ENCODE measurements at places on chromosomes 1 and 21.

DNA sequence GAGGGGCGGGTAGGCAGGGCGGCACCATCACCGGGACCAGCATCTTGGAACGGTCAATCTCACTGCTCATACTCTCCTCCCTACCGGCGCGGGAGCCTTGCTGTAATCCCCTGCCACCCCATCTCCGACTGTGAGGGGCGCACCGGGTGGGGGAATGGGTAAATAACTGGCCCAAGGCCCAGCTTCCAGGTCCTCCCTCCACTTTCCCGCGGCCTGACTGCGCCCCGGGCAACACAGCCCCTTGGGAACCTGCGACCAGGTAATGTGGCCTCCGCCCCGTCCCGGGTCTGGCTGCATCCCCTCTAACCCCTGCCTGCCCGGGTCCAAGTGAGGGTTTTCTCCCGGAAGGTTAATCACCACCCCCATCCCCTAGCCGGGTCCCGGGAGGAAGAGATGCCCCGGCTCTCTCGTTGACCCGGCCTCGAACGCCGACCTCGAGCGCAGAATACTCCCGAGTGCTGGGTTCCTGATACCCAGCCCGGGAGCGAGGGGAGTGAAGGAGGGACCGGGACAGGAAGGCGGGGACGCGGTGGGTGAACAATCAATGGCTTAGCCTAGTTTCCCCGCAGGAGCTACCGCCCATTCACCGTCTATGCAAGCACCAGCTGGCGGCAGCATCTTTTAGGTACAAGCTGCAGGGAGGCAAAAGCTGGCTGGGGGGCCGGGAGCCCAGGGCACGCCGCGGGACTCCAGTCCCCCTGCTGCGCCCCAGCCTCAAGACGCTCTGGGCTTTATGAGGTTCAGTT, 5.9 kb upstream of the LHX9 start:
- DNase-seq: no peak

DNA sequence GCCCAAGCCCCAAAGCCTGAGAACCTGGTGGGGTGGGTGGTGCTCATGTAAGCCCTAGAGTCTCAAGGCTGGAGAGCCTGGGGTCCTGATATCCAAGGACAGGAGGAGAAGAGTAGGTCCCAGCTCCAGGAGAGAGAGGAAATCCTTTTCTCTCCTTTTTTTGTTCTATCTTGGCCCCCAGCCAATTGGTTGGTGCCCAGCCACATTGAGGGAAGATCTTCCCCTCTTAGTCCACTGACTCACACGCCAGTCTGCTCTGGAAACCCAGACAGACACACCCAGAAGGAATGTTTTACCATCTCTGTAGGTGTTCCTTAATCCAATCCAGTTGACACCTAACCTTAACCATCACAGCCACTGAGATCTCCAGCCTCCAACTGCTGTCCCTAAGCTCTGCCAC, 16.2 kb upstream of the LIN9 start:
- no peak for DNase-seq

GRCh38 chr1:90048043-90048442, 53.1 kb downstream of the ZNF326 start:
- no peak for DNase-seq

DNA sequence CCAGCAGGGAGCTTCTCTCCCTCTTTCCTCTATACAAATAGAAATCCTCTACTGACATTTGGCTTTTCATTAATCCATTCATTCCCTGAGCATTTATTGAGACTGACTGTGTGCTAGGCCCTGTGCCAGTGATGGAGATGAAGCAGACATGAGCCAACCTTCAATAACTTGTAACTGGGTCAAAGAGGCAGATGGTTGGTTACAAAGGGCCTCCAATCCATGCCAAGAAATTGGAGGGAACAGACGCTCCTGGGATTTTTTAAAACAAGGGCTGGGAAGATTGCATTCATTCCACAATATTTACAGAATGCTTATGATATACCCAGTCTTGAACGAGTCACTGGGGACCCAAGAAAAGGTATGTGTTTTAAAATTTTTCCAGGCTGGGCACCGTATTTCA, 6.2 kb downstream of the HPCAL4 start:
- DNase-seq: no peak

DNA sequence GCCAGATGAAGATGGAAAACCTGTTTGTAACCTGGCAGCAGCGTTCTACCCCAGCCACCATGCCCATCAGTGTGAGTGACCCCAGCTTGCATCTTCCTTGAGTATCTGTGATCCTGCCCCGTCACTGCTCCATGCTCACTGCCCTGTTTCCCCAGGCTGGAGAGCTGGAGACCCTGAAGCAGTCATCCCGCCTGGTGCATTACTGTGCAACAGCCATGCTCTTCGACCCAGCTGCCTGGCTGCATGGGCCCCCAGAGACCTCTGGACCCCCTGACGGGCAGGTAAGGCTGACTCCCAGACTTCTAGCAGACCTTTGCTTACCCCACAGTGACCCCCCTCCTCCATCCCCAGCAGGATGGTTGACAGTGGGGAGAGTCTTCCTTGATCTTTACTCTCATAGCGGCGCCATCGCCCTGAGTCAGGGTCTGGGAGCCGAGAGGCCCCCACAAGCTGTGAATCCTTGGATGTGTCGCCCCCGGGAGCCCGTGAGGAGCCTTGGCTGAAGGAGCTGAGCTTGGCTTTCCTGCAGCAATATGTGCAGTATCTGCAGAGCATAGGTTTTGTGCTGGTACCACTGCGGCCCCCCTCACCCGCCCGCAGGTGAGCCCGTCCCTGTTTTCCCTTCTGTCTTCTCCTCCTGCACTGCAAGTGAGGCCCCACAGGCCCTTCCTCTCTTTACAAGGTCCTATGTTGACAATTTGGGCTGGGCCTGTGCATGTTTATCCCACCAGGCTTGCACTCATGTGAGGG, 10.4 kb downstream of the HYI start:
- DNase-seq: no peak

DNA sequence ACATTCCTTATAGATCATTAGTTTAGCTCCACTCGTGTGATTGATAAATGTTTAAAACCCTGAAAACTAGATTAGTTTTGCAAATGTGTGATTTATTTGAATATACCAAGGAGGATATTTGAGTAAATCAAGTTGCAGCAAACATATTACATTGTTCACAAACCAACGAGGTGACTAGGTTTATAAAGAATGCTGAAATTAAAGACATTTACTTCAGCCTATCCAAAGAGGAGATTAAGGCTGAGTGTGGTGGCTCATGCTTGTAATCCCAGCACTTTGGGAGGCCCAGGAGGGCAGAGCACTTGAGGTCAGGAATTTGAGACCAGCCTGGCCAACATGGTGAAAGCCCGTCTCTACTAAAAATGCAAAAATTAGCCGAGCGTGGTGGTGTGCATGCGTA, 34.1 kb downstream of the VTCN1 start:
- DNase-seq: no peak

DNA sequence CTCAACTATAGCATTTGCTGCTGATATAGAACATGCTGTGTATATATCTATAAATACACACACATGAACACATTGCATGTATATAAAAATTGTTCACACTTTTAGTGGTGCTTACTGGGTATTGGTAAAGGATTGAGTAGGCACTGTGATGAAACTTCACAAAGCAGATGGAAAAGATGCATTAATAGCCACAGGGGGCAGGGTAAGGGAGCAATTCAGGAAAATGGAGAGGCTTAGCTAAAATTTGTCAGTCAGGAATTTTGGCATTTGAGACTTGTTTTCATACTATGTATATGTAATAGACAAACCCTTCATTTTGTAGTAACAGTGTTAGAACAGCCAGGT, 633 bp upstream of the PPFIA4 start:
- DNase-seq: no peak

DNA sequence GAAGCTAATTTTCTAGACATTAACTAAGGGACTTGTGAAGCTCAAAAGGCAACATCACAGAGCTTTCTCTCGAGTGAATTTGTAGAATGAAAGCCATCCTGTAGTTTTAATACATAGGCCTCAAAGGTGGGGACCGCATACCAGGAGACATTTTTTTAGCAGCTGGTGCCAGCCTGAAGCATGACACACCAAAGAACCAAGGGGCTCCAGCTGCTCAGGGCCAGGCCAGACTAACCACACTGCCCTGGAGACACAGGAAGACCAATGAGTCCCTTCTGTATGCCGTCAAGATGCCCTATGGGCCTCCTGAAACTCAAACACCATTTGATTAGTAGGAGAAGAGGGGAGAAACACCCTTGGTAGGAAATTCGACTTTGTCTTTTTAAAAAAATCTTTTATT, 113.9 kb upstream of the CACNA1E start:
- DNase-seq: no peak

- DNase-seq: no peak
These were observed 28.2 kb downstream of the STPG1 start for GRCh38 chr1:24385160-24385940.

- DNase-seq: no peak
These were observed 406.8 kb downstream of the PTBP2 start for GRCh38 chr1:97128426-97128825.

DNA sequence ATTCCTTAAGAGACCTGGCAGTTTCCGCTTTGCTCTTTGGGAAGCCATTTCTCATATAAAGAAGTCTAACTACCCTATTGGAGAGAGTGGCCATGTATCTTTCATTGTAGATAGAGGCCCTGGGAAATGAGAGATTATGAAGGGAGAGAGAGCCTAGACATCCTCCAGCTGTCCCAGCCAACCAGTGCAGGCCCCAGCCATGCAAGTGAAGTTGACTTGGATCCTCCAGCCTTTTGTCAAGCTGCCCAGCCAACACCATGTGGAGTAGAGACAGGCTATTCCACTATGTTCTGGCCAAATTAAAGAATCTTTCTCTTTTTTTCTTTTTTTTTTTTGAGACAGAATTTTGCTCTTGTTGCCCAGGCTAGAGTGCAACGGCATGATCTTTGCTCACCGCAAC, 7.1 kb upstream of the ANP32E start:
- DNase-seq: no peak

DNA sequence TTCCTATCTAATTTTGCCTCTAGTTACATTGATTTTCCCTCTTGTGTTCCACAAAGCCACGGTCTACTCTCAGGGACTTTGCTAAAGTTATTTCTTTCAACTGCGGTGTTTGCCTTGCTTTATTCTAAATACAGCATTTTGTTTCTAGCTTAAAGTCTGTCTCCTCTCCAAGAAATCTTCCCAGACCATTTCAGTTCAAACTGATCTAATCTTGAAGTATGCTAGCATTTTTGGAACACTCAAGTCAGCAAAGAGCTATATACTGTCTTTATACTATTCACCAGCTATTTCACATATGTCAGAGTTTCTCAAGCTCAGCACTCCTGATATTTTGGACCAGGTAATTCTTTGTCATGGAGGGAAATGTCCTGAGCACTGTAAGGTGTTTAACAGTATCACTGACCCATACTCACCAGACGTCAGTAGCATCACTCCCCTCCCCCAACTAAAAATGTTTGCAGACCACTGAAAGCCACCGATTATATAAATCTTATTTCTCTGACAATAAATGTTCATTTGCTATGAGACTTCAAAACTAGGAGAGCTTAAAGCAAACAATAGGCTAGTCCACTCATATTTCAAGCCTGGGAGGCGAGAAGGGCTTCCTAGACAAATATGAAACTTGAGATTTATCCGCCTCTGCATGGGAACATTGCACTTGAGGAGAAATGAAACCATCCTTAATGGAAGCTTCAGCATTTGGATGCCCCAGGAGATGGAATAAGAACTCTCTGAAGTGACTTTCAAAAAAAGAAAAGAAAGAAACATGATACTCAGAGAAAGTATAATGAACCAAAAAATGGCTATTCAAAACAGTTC, 81.1 kb downstream of the KIAA0319L start:
- DNase-seq: no peak

GRCh38 chr1:109350655-109351054, 43.8 kb upstream of the MYBPHL start:
- DNase-seq: no peak

DNA sequence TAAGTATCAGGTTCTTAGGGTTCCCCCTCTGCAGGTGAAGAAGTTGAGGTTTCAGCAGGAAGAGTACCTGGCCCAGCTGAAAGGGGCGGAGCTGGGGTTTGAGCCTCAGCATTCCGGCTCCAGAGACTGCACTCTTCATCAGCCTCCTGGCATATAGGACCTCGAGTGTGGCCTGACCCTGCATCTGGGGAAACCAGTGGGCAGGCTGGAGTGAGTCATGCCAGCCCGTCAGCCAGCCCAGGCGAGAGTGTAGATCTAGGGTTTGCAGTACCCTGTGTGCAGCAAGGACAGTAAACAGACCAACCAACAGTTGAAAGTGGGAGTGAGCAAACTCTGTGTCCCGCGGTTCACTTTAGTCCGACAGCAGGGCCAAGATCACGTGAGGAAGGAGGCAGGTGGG, 14.1 kb downstream of the MFSD2A start:
- DNase-seq: no peak

DNA sequence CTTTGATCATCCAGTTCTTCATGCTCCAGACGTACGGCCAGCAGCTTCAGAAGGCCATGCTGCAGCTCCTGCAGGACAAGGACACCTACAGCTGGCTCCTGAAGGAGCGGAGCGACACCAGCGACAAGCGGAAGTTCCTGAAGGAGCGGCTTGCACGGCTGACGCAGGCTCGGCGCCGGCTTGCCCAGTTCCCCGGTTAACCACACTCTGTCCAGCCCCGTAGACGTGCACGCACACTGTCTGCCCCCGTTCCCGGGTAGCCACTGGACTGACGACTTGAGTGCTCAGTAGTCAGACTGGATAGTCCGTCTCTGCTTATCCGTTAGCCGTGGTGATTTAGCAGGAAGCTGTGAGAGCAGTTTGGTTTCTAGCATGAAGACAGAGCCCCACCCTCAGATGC, 32.5 kb downstream of the MX1 start:
- no peak for DNase-seq

- no peak for DNase-seq
These were observed at the start of gene S100B for GRCh38 chr21:46604975-46605766. Gene S100B (minus strand): TSS chr21:46605082. CDS start chr21:46602415, 2,667 bp downstream.

- DNase-seq: no peak
These were observed 396.7 kb upstream of the DAB1 start for GRCh38 chr1:57820356-57821095.

DNA sequence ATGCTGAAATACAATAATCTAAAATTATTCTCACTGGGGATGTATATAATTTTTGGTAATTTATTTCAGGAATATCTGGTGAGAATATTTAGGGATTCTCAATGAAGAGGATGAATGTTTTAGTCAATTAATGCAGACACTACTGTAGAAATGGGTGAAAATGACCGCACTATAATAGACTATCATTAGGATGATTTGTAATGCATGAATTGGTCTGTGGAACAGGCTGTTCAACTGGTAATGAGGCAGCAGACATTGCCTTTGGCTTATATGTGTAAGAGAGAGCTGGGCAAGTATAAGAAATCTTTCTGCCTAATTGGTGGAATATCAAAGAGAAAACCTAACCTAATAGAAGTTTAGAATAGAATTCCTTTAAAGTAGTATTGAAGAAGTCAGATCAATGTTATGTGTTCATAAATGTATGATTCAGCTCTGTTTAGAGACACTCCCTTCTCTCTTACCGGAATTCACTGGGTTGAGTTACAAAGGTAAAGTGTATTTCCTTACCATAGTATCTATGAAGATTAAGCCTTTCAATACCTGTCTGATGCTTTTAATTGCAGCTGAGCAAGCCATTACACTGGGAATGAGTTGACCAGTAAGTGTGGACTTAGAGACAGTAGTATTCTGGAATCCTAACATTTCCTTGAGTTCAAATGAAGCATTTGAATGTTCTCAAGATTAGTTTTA, 274.5 kb downstream of the S1PR1 start:
- no peak for DNase-seq

- DNase-seq: no peak
These were observed 146.5 kb upstream of the TNR start for GRCh38 chr1:175889848-175890247.
